ENCODE measurements at places on chromosomes 5 and 9.

- no peak for DNase-seq
Observed at GRCh38 chr9:134502266-134502791, 139.3 kb upstream of the COL5A1 start.

GRCh38 chr5:174612686-174613085, 111.7 kb upstream of the MSX2 start:
- DNase-seq, result no peak

DNA sequence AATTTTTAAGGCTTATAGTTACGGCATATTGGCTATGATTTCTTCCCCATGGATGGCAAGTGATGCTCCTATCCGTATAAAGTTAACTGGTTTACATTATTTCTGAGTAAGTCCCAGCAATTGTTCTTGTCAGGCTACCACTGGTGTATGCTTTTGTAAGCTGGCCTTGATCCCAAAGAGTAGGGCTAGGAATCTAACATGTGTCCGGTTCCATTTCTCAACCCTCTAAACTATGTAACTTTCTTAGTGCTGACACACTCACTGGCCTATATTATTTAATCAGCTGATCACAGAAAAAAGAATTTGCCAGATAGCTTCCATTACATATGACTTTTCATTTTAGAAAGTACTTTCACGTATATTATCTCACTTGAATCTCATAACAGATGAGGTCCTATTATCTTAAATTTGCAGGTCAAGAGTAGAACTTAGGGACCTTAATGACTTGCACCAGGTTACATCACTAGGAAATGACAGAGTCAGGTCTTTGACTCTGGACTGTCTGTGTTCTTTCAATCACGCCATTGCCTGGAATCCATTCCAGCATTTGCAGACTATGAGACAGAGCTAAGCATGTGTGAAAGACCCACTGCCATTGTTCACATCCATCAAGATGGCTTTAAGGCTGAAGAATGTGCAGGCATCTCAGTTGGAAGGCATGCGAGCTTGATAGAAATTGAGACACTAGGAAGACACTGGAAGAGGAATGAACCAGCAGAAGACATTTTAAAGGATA, 362.9 kb downstream of the ARRDC3 start:
- no peak for DNase-seq

DNA sequence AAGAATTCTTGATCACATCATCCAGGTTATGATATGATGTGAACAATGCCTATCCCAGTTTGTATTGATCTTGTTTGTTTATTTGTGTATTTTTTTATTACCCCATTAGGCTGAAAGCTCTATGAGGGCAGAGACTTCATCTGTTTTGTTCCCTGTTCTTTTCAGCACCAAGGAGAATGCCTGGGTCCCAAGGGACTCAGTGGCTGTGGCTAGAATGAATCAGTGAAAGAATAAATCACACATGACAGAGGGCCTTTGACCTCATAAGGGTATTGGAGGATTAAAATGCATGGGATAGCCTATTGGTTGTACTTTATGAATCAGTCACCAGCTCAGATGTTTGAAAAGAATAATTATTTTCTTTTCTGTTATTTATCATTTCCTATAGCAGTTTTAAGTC, 292.2 kb downstream of the GAS1 start:
- no peak for DNase-seq

- DNase-seq, result no peak
Observed at GRCh38 chr9:10172476-10172875, 440.3 kb downstream of the PTPRD start.

- DNase-seq, result no peak
Observed at GRCh38 chr5:1414311-1415058, 30.8 kb downstream of the SLC6A3 start.

- no peak for DNase-seq
Observed at GRCh38 chr5:891117-891836, 1.3 kb downstream of the BRD9 start.

GRCh38 chr9:122807271-122807900, 7.5 kb downstream of the OR1K1 start:
- DNase-seq, result peak; percentile 84

- no peak for DNase-seq
Observed at GRCh38 chr9:80792726-80793125, 896.6 kb downstream of the TLE1 start.

DNA sequence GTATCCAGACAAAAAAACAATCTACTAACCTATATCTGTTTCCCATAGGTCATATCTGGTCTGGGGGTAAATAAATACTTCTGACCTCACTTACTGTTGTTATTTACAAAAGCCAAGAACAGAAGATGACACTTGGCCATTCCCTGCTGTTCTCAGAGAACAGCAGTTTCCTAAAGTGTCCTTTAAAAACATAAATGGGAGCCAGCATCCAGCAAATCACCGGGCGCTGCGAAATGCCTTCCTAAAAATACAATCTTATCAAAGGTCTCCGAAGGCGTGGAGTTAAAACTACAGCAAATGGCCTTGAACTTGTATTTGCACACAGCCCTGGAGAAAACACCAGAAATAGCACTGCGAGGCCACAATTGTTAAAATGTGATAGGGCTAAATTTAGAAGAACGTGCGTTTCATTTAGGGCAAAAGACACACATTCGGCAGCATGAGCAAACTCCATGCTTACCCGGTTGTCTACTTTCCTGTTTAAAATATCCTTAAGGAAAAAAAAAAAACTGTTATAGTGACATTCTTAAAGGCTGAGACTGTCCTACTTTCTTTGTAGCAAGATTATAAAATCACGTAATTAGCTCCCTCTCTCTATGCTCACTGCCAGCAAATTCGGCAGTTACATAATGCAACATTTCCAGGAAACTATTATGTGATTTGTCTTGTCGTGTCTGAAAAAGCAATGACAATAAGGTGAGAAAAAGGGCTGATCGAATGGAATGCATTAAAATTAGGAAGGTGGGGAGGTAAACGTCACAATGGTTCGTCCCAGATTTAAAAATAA, 1.5 kb downstream of the NFIL3 start:
- no peak for DNase-seq

DNA sequence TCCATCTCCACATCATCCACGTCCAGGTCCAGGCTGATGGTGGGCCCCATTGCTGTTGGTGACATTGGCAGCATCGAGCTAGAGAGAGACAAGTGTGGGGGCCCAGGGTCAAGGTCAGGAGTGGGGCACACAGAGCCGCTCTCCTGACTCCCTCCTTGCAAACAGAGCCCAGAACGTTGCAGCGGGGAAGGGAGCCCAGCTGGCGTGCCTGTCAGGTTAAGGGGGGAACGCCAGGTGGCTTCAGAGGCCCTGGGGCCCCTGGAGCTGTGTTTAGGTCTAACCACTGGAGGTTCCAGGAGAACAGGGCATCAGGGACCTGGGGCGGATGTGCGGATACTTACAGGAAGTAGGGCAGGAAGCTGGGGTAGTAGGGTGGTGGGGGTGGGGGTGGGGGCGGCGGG, 7.5 kb downstream of the RNF44 start:
- DNase-seq, result no peak

- no peak for DNase-seq
Observed at GRCh38 chr5:120320626-120321025, 143.5 kb upstream of the PRR16 start.

DNA sequence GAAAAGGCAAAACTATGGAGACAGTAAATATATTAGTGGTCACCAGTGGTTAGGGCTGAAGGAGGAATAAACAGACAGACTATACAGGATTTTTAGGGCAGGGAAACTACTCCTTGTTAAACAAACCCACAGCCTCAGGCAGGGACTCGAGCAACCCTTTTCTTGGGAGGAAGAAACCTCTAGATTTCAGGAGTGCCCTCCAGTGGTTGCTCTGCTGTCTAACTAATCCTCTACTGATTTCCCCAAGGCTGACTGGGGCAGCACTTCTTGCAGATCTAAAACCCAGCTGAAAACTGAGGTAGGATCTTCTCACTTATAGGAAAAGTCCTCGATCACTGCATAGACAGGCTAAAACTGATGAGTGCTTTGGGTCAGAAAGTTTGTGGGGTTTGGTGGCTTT, 176.8 kb downstream of the ISOC1 start:
- no peak for DNase-seq

GRCh38 chr9:4796988-4797853, 4.5 kb downstream of the RCL1 start:
- DNase-seq, result no peak

DNA sequence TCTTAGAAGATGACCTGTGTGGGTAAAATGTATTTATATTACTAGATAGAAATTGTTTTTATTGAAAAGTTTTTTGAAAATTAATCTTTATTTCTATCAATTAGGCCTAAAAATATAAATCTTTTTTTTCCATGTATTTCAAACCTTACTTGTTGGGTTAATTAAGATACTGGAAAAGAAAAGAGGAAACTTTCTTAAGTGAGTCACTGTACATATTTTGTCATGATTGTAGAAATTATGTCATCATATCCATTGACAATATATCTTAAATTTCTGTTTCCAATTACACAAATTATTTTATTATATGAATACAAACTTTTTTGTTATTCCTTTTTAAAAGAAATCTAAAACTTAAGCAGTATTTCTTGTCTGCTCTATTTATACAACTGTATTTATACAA, 53.1 kb downstream of the RETREG1 start:
- DNase-seq, result no peak

GRCh38 chr9:69115621-69116020, 58.5 kb upstream of the TJP2 start:
- no peak for DNase-seq

GRCh38 chr5:150181027-150181426, 8.8 kb upstream of the SLC6A7 start:
- DNase-seq, result no peak

GRCh38 chr5:127723571-127723970, 20.4 kb downstream of the CCDC192 start:
- DNase-seq, result no peak

DNA sequence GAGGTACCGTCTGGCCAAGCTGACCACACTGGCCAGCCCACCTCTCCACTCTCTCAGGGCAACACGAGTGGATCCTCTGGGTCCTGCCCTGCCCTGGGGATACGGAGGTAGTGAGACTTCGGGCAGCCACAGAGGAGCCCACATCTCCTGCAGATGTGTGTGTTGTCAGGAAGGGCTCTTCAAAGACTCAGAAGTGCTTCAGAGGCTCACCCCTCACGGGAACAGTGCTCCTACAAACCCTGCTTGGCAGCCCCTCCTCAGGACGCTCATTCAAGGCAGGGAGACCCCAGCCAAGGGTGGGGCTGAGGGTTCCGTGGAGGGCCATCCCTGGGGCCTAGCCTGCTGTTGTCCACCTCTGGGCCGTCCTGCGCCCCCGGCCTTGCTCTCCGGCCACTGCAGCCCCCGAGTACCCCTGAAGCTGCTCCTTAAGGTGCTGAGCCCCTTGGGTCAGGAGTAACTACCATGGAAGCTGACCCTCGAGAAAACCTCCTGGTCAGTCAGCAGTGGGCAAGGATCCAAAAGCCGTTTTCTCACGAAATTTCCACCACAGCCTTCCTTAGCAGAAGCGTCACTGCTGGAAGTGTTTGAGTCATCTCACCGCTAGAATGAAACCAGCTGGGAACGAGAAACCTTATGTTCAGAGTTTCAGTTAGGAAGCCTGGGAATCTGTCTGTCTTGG, 23.2 kb upstream of the LRRC14B start:
- DNase-seq, result peak; percentile 4

DNA sequence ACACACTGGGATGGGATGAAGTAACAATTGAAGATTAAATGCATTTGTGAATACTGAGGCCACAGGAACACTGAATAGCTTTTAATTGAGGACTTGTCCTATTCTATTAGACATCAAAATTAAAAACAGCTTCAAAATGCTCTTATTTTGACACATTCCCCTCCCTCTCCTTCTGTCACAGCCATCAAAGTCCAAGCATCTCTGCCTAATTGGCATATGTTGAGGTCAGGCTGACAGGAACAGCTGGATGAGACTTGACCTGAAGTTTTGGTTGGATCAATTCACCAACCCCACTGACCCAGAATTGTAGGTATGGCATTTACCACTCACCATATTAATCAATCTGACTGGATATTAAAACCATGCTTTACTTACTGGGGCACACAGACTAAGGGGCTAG, 96.3 kb downstream of the PTCH1 start:
- DNase-seq, result no peak

GRCh38 chr9:18007621-18008020, 428.8 kb downstream of the SH3GL2 start:
- no peak for DNase-seq

DNA sequence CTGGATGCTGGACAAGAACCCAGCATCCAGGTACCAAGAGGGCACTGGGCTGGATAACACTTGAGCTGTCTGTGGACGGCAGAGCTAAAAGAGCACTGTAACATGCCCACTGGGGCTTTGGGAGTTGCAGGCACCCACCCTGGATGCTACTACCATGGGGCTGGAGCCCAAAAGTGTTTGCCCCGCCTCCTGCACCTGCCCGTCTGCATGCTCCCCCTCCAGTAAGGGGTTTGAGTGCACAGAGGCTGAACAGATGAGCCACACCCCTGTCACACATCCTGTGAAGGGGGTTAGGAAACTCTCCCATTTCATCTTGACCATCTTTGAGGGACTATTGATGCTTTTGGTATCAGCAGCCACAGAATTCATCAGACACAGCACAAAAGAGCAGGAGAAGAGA, 69.0 kb downstream of the LIX1 start:
- no peak for DNase-seq

DNA sequence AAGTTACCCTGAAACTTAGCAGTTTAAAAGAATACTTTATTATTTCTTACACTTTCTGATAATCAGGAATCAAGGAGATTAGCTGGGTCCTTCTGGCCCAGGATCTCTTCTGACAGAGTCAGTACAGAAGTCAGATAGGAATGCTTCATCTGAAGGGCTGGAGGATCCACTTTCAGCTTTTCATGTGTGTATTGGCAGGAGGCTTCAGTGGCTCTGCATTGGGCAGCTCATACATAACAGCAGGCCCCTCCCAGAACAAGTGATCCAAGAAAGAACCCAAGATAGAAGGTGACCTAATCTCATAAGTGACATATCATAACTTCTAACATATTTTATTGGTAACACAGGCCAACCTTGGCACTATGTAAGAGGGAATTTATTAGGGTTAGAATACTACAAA, 258.4 kb downstream of the HCN1 start:
- no peak for DNase-seq

GRCh38 chr9:92493749-92494387, 11.6 kb upstream of the ASPN start:
- DNase-seq, result no peak

DNA sequence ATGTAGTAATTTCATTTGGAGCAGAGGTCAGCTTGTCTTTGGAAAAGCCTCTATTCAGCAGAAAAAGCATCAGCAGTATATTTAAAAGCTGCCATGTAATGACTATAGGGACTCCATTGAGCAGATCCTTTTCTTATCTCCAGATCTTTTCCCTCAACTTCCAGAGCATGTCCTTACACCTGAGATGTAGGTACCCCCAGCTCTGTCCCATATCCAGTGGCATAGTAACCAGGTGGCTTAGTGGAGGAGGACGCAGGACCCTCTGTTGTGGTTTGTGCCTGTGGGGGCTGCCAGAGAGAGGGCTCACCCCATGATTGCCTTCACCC, 61.5 kb downstream of the RCL1 start:
- no peak for DNase-seq

GRCh38 chr5:137604348-137605095, 105.4 kb upstream of the SPOCK1 start:
- DNase-seq, result no peak
